ENCODE measurements at places on chromosomes 16 and 17.
A peak's percentile ranks its signal among the peaks of the same experiment; 100 is the strongest.

- no peak for DNase-seq
Measured at GRCh38 chr16:25065899-25066298, 45.6 kb upstream of the LCMT1 start.

- DNase-seq: no peak
Measured at GRCh38 chr17:15348021-15348420, 6.6 kb upstream of the TEKT3 start.

DNA sequence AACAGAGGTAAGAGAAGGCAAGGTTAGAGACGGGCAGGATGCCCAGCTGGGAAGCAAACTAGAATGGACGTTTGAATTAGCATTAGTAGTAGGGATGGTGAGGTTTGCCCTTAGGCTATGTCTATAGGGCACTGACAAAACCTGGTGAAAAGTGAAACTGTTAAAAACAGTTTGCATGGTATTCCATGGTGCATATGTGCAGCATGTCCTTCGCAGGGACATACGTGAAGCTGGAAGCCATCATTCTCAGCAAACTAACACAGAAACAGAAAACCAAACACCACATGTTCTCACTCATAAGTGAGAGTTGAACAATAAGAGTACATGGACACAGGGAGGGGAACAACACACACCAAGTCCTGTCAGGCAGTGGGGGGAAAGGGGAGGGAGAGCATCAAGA, 25.8 kb downstream of the NACA2 start:
- DNase-seq: no peak

DNA sequence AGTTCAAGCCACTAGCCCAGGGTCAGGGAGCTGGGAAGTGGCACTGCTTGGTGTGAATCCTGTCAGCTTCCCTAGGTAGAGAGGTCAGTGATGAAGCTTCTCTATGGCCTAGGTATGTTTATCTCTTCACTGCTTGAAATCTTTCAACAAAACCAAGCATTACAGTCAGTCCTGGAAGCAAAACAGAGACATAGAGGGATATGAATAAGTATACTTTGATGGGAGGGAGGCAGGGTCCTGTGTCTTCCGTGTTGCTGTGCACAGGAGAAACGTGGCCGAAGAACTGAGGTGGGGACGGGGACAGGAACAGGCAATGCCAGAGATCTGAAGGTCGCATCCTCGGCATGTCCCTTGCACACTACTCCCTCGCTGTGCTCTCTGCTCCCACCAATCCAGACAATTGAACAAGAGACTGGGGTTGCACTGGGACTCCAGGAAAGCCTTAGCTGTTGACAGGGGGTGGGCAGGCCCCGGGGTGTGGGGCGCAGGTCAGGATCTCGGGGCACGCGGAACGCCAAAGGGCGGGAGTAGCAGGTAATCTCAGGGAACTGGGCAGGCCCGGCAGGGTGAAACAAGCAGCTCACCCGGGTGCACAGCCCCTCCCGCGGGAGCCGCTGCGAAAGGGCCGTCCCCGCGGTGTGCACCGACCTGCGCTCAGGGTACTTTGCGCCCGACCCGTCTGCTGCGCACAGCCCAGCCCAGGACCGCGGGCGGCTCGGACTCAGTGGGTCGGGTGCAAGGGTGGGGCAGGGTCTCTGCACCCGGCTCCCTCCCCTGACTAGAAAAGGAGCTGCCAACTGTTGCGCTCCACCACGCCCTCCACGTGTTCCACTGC, at the start of gene MT1H:
TSS of gene MT1H (plus strand) at position 810 of the 835 bp plus-strand sequence. CDS start 71 bp downstream, outside the sequence.
- no peak for DNase-seq

DNA sequence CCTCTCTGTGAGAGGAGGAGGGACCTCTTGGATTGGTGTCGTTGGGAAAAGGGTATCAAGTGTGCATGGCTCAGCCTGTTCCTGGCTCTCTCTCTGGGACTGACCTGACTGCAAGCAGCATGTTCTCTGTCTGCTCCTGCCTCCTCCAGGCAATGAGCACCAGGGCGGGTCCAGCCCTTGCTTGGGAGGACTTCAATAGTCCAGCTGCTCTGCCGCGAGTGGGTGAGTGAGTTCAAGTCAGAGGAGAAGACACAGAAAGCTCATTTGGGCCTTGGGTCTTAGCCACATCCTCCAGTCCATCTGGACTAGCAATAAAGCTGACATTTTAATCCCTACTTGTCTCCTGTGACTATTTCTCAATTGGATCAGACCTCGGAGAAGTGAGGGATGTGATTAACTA, 25.2 kb upstream of the TNS4 start:
- no peak for DNase-seq

DNA sequence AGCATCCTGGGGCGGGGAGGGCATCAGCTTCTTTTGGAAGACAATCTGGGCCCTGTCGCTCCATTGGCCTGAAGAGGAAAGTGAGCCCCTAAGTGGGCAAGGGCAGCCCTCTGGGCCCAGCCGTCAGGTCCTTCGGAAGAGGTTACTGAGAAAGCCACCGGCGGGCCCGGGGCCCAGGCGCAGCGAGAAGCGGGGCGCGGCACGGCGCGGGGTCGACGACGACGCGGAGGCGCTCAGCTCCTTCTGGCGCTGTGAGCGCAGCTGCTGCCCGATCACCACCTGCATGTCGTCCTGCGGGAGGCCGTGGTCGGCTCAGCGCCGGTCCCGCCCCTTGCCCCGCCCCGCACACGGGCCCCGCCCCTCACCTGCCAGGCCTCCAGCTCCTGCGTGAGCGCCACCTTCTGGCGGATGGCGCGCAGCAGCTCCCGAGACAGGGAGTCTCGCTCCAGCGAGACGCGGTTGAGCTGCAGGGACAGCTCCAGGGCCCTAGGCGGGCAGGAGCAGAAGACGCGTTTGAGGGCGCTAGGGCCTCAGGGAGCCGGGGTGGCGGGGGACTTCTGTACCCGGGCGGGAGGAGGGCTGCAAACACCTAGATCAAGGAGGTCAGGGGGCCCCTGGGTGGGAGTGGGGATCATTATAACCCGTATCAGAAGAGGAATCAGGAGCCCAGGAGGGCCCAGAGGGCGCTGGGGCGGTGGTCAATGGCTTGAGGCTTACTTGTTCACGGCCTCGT, 4.3 kb downstream of the THOC6 start:
- peak; percentile 71 for DNase-seq

DNA sequence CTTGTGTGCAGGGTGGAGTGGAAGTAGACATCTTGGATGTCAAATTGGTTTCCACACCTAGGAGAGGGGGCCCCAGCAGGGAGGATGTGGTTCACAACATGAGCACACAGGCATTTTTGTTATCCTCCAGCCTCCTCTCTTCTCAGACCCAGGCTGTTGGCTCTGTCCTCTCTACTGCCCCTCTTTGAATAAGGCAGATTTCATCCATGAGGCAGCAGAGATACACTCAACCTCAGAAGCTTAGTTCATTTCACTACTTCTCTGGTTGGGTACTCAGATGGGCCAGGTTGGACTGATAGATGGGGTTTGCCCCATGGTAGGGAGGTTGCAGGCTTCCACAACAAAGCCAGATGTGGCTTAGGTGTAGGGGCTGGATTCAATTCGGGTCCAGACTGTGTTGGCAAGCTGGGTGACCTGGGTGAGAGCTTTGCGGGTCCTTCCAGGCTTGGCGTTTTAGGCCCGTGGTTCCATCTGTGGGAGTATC, 22.2 kb upstream of the NFATC3 start:
- DNase-seq: no peak

DNA sequence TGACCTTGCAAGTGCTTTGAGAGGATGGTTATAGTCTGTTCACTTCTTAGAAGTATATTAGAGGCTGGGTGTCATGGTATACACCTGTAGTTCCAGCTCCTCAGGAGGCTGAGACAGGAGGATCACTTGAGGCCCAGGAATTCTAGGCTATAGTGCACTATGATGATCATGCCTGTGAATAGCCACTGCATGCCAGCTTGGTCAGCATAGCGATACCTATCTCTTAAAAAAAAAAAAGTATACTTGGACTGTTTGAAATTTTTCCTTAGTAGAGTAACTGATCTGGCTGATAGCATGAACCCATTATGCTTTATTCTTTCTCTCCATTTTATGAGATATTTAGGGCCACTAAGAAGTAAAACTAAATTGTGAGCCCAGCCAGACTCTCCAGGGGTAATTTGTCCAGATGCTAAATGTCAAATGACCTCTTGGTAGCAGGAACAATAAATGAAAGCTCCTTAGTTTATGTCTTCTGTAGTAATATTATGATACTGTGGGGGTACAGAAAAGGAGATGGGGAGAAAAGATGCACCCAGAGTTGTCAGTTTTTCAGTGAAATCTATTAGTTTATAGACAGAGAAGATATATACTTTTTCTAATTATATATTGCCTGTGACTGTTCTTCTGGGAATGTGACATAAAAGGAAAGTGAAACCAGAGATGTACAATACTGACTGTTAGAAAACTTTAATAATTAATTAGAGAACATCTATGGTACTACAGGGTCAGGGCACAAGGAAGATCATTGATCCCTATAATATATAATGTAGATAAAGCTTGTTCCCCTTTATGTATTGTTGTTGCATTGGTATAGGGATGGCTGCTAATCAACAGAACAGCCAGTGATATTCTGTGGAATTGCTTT, 335.3 kb upstream of the TBX2 start:
- DNase-seq: peak; percentile 16

- DNase-seq: peak; percentile 74
Measured at GRCh38 chr17:13351046-13351445, 250.7 kb downstream of the HS3ST3A1 start.

GRCh38 chr17:9298776-9299295, 276.8 kb downstream of the STX8 start:
- DNase-seq: no peak

DNA sequence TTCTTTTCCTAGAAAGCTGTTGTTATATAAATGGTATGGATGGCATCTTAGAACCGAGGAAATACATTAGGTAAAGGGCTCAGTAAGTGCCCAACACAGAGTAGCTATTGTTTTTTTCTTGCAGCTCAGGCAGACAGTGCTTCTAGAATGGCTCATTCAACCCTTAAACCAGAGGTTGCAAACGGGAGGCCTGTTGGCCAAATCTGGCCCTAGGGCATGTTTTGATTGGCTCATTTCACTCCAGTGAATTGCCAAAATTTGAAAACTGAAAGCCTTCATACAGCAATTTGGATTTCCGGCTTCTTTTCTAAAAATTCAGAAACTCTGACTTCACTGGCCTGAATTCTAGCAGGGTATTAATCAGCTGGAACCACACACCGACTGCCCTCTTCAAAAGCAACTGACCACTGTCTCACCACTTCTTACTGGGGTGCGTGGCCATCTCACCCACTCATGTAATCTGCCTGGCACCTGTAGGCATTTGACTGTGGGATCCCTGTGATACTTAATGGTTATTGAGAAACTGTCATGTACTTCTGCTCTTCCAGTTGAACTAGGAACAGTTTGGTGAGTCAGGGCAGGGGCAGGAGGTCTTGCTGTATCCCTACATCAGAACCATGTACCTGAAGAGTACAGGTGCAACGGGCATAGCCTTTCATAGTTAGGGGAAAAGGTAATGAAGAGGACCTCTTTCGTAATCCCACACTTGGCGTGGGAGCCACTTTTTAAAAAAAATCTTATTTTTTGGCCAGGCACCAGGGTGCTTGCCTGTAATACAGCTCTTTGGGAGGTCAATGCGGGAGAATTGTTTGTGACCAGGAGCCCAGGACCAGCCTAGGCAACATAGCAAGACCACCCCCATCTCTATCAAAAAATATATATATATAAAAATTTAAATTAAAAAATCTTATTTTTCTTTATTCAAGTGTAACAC, 53.6 kb upstream of the SCNN1B start:
- no peak for DNase-seq

GRCh38 chr17:67992548-67993152, 3.6 kb downstream of the C17orf58 start:
- no peak for DNase-seq

GRCh38 chr16:12257926-12258561, 281.5 kb downstream of the SNX29 start:
- no peak for DNase-seq

GRCh38 chr17:31869797-31870568, 10.9 kb upstream of the COPRS start:
- no peak for DNase-seq

- no peak for DNase-seq
Measured at GRCh38 chr17:9669551-9670008, 24.3 kb downstream of the USP43 start.

- no peak for DNase-seq
Measured at GRCh38 chr16:87507351-87508069, 14.7 kb upstream of the ZCCHC14 start.

DNA sequence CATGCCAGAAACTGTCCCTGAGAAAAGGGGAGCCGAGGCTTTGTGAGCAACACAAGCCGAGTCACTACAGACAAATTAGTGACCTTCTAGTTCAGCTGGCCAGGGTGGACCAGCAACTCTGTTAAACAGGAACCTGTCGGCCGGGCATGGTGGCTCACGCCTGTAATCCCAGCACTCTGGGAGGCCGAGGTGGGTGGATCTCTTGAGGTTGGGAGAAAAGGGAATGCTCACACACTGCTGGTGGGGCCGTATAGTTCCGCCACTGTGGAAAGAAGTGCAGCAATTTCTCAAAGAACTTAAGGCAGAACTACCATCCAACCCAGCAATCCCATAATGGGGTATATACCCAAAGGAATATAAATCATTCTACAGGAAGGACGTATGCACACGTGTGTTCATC, 67.8 kb downstream of the C16orf95 start:
- DNase-seq: no peak

DNA sequence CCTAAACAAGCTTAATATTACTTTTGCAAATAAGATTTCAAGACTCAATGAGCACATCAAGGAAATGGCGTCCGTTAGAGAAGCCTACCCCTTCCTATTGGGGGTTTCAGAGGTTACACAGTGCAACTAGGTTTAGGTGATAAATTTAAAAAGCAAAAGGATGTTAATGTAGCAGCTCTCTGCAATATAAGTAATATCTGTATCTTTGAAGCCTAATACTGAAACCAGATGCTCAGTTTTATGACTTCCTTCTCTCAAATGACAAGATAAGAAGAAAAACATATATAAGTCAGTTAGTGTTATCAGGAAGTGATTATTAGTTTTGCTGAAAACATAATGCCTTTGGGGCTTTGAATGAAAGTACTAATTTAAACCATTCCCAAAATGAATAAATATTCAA, 54.3 kb upstream of the MED13 start:
- no peak for DNase-seq

DNA sequence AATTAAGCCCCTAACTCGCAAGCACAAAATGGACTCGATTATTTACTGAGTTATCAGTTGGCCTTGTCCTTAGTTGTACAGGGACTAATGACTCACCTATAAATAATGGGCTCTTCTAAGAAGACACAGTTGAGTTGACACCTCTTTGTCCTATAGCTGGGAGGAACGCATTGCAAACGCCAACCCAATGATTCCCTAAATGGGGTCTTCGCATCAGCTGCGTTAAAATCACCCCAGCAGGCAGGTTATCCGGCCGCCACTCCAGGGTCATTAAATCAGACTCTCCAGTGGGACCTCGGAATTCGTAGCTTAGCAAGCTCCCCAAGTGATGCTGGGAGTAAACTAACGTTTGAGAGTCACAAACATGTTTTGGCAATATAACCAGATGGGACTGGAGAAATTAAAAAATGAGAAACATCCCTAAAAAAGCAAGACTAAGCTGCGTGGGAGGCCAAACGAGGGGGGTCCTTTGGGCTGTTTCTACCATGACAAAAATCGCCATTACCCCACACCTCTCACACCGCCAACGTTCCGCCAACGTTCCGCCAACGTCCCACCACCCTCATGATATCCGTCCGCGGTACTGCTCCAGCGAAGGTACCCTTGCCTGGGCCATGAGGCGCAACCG, 932 bp upstream of the NFE2L1 start:
- peak; percentile 16 for DNase-seq

Measured in fibroblast of skin of back (primary cell).